Thoracic aorta (tissue), 2 donors: ENCODE measurements at places on chromosomes 5 and 9. TPM values are rescaled to one million over a fixed set of nuclear protein-coding genes. Genes with fewer than 3 reads are reported as not detected.

The TTC39B gene
- total RNA-seq, result 46.7 TPM

- H3K27me3 ChIP-seq, result no peaks in the 10 kb centered on the region
- H3K4me1 ChIP-seq, result peaks cover 15% of the 10 kb centered on the region
- DNase-seq, result no peak
- no peaks in the 10 kb centered on the region for H3K36me3 ChIP-seq
Observed at GRCh38 chr5:15731699-15732098, 231.7 kb downstream of the FBXL7 start.

GRCh38 chr9:137083394-137084004, 3.3 kb upstream of the MAN1B1 start:
- peaks cover 10% of the 10 kb centered on the region for H3K36me3 ChIP-seq
- no peak overlapping the region for H3K4me3 ChIP-seq
- peaks cover 36% of the 10 kb centered on the region for H3K4me1 ChIP-seq

DNA sequence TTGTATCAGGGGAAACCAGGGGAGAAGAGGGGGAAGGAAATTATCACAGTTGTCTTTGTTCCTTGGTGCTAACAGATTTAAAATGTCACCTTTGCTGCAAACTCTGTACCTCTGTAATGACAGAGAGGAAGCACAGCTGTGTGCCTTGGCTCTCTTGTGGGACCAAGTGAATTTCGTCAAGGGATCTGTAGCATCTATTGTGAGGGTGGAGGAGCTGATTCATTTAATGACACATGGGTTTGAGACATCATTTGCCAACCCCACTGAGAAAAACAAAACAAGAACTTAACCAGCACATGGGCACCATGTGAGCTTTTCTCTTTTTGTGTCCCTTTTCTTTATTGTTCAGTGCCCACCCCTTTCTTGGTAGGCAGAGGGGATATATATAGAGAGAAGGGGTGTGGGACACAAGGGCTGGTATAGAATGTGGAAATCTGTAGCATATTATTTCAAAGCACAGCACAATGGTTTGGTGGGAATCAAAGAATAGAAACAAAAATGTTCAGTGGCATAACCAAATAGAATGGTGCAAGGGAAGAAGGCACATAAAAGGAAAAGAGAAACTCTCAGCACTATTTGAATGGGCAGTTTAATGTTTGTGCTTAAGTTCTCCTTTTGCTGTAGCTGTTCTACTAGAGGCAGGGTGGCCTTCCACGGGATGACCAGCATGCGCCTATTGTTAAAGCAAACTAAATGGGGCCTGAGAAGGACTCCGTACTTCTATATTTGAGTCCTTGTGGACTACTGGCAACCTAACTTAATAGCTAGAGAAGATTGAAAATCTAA, 63.3 kb downstream of the LIX1 start:
- no peaks in the 10 kb centered on the region for H3K27me3 ChIP-seq
- H3K4me3 ChIP-seq, result no peak overlapping the region
- no peak overlapping the region for H3K27ac ChIP-seq
- H3K4me1 ChIP-seq, result no peaks in the 10 kb centered on the region
- no peak for DNase-seq
- H3K36me3 ChIP-seq, result no peaks in the 10 kb centered on the region

DNA sequence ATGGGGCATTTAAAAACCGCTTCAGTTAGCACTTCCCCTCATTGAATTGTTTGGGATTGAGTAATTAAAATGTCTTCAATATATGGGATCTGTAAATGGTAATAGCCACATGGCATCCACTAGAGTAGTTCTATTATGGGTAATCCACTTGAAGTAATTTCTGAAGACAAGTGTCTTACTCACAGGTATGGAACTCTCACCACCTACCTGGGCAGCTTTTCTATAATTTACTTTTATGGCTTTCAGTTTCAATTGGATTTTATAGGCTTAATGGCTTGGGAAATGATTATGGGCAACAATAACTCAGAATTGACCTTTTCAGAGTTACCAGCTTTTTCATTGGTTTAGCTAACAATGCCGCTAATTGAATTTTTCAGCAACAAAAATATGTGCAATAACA, 597.9 kb downstream of the PTPRD start:
- no peak for DNase-seq
- H3K4me3 ChIP-seq, result no peak overlapping the region
- no peaks in the 10 kb centered on the region for H3K27me3 ChIP-seq
- no peaks in the 10 kb centered on the region for H3K4me1 ChIP-seq
- no peak overlapping the region for H3K27ac ChIP-seq
- H3K36me3 ChIP-seq, result no peaks in the 10 kb centered on the region

DNA sequence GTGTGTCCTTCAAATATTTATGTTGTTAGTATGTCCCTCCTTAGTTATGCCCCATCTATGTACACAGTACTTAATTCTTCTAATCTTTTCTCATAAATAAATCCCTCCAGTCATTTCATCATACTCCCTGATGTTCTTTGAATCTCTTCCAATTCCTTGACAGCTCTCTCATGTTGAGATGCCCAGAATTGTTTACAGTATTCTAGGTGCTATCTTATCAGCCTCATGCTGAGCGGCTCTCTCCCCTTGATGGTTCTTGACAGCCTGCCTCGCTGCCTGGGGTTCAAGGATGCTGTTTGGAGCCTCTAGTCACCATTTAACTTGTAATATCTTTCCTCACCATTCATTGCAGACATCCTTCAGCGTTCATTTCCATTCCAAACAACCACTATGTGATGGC, 799.2 kb downstream of the BRINP1 start:
- no peak overlapping the region for H3K4me3 ChIP-seq
- no peaks in the 10 kb centered on the region for H3K4me1 ChIP-seq
- no peak overlapping the region for H3K27ac ChIP-seq
- no peaks in the 10 kb centered on the region for H3K27me3 ChIP-seq

DNA sequence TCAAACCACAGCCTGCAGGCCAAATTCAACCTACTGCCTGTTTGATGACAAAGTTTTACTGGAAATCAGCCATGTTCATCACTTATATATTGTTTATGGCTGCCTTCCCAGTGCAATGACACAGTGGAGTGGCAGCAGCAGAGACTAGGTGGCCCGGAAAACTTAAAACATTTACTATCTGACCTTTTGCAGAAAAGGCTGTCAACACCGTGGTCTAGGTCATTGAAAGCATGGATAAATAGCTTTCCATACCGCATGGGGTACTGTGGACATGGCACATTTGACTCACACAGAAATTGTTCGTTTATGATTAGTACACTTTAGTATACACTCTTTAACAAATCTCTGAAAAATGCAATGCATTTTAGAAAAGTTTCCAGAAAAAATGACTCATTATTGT, 298.3 kb upstream of the EFNA5 start:
- DNase-seq, result no peak
- peak overlapping the region; percentile 18 for H3K4me3 ChIP-seq
- peaks cover 14% of the 10 kb centered on the region for H3K4me1 ChIP-seq
- H3K36me3 ChIP-seq, result no peaks in the 10 kb centered on the region
- H3K27ac ChIP-seq, result peak overlapping the region; percentile 55

DNA sequence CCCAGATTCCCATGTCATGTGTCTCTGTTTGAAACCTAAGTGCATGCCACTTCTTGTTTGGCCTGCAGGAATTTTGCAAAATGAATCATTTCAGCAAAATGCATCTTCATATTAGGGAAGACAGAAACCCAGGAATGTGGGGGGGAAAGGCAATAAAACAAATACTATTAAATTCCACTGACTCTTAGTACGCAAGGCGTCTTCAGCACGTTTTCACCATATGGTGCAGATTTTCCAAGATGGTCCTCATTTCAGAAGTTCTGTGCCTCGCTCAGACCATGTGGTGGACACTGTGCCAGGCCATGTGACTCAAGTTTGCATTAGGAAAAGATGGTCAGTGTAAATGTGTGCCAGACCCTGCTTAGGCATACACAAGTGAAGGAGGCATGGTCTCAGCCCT, 184.0 kb downstream of the ACTL7B start:
- DNase-seq, result no peak
- H3K27ac ChIP-seq, result no peak overlapping the region
- H3K4me1 ChIP-seq, result no peaks in the 10 kb centered on the region
- H3K27me3 ChIP-seq, result no peaks in the 10 kb centered on the region

GRCh38 chr9:101711330-101711941, 27.0 kb downstream of the GRIN3A start:
- no peaks in the 10 kb centered on the region for H3K4me1 ChIP-seq
- no peaks in the 10 kb centered on the region for H3K36me3 ChIP-seq
- H3K4me3 ChIP-seq, result no peak overlapping the region

DNA sequence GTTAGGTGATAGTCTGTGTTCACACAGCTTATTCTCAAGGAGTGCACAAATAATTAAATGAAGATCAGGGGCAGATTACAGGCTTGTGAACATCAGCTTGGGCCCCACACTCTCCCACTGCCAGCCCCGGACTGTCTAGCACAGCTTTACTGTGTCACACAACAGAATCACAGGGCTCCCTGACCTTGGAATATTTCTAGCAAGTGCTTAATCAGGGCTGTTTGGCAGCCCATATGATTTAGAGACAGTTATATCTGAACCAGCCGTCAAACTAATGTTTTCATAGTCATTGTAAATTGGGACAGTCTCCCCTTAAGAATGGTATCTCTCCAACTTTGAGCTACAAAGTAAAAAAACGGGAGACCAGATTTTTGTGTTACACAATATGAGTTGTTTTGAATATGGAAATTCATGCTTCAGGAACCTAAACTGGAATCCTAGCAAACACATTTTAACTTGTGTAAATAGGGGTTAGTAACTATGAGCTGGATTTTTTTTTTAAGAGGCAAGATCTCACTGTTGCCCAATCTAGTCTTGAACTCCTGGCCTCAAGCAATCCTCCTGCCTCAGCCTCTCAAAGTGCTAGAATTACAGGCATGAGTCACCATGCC, 517.6 kb downstream of the BNC2 start:
- H3K36me3 ChIP-seq, result no peaks in the 10 kb centered on the region
- no peak for DNase-seq
- no peak overlapping the region for H3K4me3 ChIP-seq
- H3K27ac ChIP-seq, result no peak overlapping the region
- no peaks in the 10 kb centered on the region for H3K27me3 ChIP-seq

- no peaks in the 10 kb centered on the region for H3K27me3 ChIP-seq
- no peaks in the 10 kb centered on the region for H3K36me3 ChIP-seq
- no peak for DNase-seq
- H3K4me1 ChIP-seq, result no peaks in the 10 kb centered on the region
- H3K4me3 ChIP-seq, result no peak overlapping the region
Observed at GRCh38 chr5:154972476-154973080, 31.7 kb downstream of the MRPL22 start.

- H3K27ac ChIP-seq, result no peak overlapping the region
- H3K4me3 ChIP-seq, result no peak overlapping the region
- no peaks in the 10 kb centered on the region for H3K27me3 ChIP-seq
- no peaks in the 10 kb centered on the region for H3K36me3 ChIP-seq
- DNase-seq, result no peak
Observed at GRCh38 chr5:110150199-110150598, 460.5 kb downstream of the MAN2A1 start.

- no peaks in the 10 kb centered on the region for H3K27me3 ChIP-seq
- peak overlapping the region; percentile 85 for H3K27ac ChIP-seq
- peak overlapping the region; percentile 46 for H3K4me3 ChIP-seq
- no peaks in the 10 kb centered on the region for H3K36me3 ChIP-seq
- peak; percentile 14 for DNase-seq
Observed at GRCh38 chr5:87121304-87122150, 146.2 kb upstream of the RASA1 start.

DNA sequence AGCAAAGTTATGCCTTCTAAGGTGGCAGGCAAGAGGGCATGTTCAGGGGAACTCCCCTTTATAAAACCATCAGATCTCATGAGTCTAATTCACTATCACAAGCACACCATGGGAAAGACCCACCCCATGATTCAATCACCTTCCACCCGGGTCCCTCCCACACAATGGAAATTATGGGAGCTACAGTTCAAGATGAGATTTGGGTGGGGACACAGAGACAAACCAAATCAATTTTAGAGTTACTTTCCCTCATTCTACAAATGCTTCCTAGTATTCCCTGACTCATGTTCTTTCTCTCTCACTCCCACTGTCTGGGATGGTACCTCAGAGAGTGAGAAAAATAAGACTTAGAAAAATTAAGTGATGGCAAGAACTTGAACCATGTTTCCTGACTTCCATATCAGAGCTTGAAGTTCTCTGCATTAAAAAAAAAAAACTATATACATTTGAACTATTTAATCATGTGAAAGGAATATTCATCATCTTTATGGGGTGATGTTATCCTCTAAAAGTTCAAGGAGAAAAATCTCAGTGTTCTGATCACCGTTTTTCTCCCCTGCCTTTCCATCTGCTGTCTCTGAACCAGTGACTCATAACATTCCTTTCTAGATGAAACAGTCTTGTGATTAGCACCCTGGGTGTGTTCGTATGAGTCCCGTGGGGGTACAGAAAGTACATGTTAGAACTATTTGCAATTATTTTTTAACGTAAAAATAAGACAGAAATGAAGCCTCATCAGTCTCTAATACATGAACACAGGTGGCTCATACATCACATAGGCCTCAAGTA, 282.9 kb downstream of the SLF1 start:
- H3K4me1 ChIP-seq, result no peaks in the 10 kb centered on the region
- no peak overlapping the region for H3K4me3 ChIP-seq
- H3K27ac ChIP-seq, result no peak overlapping the region
- no peaks in the 10 kb centered on the region for H3K27me3 ChIP-seq
- H3K36me3 ChIP-seq, result no peaks in the 10 kb centered on the region

DNA sequence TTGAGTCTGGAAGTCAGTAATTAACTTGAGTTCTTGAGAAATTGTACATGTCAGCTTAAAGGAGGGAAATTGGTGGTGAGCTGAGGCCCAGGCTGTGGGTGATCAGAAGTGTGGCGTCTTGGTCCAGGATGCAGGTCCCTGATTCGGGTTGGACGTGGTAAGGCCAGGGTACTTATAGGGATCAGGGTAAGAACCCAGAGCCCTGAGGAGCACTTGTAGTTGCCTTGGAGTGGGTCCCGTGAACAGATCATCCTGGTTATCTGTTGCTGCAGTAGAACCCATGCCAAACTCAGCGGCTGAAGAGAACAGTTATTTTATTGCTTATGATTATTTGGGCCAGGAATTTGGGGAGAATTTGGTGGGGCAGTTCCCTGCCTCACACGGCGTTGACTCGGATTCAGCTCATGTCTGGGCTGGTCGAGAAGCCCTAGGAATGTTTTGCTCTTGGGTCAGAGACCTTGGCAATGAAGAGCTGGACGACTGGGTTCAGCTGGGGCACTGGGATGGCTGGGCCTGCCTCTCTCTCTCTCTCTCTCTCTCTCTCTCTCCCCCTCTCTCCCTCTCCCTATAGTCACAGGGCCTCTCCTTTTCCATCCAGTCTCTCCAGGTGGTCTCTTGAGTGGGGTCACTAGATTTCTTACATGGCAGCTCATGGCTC, 73.1 kb downstream of the PDZD2 start:
- no peaks in the 10 kb centered on the region for H3K36me3 ChIP-seq
- H3K27me3 ChIP-seq, result no peaks in the 10 kb centered on the region
- no peak overlapping the region for H3K27ac ChIP-seq
- no peak for DNase-seq
- H3K4me3 ChIP-seq, result no peak overlapping the region
- H3K4me1 ChIP-seq, result no peaks in the 10 kb centered on the region

GRCh38 chr5:163401271-163401670, 36.1 kb upstream of the CCNG1 start:
- H3K4me3 ChIP-seq, result no peak overlapping the region
- H3K27ac ChIP-seq, result no peak overlapping the region
- no peaks in the 10 kb centered on the region for H3K27me3 ChIP-seq
- no peak for DNase-seq
- no peaks in the 10 kb centered on the region for H3K36me3 ChIP-seq
